ENCODE measurements at places on chromosomes 2 and 18. TPM values are rescaled to one million over a fixed set of nuclear protein-coding genes. Genes with fewer than 3 reads are reported as not detected.

GRCh38 chr2:160752475-160753330 is 259.1 kb upstream of the RBMS1 start:
- no peak for DNase-seq

The DSC2 gene
- 44.8 TPM for polyA plus RNA-seq

DNA sequence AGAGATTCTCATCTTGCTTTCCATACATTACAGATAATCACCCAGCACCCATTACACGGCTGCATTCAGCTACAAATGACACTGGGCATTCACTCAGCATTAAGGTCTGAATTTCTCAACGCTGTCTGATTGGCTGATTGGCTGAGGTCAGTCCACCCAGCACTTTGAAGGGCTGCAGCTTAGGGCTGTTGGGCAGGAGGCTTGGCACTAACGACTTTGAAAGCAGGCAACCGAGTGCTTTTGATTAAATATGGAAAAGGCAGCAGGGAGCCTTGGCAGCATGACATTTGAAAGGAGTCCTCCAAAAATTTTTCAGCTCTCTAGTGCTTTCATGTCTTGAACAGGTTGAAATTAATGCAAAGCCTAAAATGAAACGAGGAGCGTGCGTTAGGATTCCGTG is 253.0 kb downstream of the DCDC2C start:
- DNase-seq: no peak

The MC2R gene
- not detected for polyA plus RNA-seq

DNA sequence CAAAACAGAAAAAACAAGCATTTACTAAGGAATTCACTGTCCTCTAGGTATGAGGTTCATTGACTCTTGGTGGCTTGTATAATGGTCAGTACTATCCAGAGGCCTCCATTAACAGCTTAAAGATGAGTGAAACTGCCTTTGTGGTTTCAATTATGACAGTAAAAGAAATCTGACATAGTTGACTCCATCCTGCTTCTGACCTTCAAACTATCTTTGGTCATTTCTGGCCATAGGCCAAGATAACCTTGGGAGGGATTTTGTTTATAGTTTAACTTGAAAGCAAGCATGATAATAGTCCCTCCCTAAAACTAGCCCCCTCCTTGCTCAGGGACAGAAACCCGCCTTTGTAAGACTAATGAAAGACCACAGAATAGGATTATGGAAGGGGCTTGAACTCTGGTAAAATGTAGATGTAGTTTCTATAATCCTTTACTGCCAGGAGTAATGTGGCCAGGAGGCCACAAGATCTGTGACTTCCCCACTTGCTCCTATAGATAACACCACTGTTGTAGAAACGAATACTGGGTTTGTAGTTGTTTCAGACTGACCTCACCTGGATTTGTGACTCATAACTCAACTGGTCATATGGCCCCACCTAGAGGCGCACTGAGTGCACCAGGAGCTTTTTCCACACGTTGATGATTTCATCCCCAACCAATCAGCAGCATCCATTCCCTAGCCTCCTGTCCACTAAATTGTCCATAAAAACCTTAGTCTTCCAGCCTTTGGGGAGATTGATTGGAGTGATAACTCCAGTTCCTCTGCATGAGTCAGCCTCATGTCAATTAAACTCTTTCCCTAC is 8.6 kb upstream of the PLEKHM3 start:
- DNase-seq: no peak

- no peak for DNase-seq
Measured at GRCh38 chr2:232927793-232928550, 57.9 kb downstream of the SNORC start.

- no peak for DNase-seq
Measured at GRCh38 chr2:127678531-127678930, 3.2 kb upstream of the LIMS2 start.

The ZAP70 gene
- polyA plus RNA-seq: 2.4 TPM

- DNase-seq: no peak
Measured at GRCh38 chr2:238706673-238707072, 141.2 kb upstream of the TWIST2 start.

DNA sequence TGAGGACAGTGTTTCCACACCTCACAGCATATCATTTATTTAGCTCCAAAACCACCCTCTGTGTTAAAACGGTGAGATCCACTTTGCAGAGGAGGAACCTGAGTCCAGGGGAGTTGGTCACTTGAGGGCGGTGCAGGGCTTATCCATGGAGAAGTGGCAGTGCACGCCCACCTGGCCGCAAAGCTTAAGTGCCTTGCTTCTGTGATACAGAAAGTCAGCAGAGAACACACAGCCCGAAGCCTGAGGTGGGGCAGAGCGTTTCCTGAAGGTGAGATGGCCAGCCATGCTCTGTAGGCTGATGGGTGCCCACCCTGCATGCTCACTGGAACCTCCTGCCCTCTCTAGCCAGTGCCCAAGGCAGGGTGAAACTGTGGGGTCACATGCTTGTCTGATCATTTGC is 87.3 kb downstream of the SH3RF3 start:
- no peak for DNase-seq

GRCh38 chr2:153462338-153462859 is 16.2 kb downstream of the RPRM start:
- no peak for DNase-seq

- no peak for DNase-seq
Measured at GRCh38 chr2:119085613-119086012, 72.9 kb downstream of the C1QL2 start.

GRCh38 chr2:132632000-132632649 is 37.9 kb downstream of the LYPD1 start:
- DNase-seq: no peak

GRCh38 chr2:223019390-223019930 is 32.5 kb upstream of the KCNE4 start:
- DNase-seq: no peak

GRCh38 chr18:35484034-35484433 is 13.7 kb downstream of the INO80C start:
- no peak for DNase-seq

- no peak for DNase-seq
Measured at GRCh38 chr2:216858312-216858711, 1.6 kb downstream of the TNP1 start.

GRCh38 chr2:102449370-102449974 is 23.6 kb upstream of the SLC9A4 start:
- DNase-seq: no peak

- DNase-seq: no peak
Measured at GRCh38 chr18:45166836-45167551, 448.3 kb upstream of the SLC14A2 start.

DNA sequence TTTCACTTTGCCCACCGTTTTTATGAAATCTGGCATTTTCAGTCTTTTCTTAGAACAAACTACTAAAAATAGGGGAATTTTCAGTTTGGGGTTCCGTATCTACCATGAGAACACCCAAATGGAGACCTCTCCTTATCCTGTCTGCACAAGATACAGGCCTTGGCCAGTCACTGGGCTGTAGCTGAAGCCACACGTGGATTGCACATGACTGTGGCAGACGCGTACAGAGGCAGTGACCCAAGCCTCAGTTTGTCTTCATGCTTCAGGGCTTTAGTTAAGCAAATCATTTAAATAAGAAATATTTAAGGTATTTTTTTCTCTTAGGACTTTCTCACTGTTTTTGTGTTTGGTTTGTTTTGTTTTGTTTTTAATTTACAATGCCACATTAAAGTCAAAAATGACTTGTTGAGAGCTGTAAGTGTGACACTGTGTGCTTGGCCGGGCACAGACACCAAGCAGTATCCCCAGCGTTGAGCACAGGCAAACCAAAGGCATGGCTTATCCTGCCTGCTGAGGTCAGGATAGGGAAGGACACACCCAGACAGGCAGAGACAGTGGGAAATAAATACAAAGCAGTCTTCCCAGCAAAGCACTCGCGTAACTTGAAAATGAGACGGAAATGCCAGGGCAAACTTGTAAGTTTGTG is 53.3 kb downstream of the TRAPPC12 start:
- no peak for DNase-seq
